CD4-positive, alpha-beta T cell treated with Interleukin-15 for 4 hours (primary cell): ENCODE measurements at places on chromosomes 12 and 14.
A peak's percentile ranks its signal among the peaks of the same experiment; 100 is the strongest.

GRCh38 chr12:66678338-66679275 lies at the start of gene GRIP1:
TSS of gene GRIP1 (minus strand) at chr12:66679076. CDS start at chr12:66678904, 172 bp downstream.
- DNase-seq: no peak

DNA sequence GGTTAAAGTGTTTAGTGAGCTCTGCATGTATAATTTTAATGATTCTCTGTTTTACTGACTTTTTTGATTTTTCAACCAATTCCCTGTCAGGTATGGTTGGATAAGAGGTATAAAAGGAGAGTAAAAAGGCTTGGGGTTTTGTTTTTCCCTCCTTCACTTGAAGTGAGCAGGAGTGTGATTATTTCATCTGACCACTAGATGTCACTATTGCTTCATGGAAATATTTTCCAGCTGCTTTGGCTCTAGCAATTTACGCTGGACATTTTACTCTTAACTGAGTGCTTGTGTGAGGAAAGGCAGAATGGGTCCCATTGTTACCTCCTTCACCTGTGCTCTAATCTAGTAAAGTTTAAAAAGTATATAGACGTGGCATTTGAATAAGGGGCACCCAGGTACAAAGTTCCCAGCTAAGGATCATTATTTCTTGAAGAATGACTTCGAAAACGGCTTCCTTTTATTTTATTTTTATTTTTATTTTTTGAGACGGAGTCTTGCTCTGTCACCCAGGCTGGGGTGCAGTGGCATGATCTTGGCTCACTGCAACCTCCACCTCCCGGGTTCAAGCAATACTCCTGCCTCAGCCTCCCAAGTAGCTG lies 66.5 kb downstream of the TBC1D30 start:
- DNase-seq: peak; percentile 54

DNA sequence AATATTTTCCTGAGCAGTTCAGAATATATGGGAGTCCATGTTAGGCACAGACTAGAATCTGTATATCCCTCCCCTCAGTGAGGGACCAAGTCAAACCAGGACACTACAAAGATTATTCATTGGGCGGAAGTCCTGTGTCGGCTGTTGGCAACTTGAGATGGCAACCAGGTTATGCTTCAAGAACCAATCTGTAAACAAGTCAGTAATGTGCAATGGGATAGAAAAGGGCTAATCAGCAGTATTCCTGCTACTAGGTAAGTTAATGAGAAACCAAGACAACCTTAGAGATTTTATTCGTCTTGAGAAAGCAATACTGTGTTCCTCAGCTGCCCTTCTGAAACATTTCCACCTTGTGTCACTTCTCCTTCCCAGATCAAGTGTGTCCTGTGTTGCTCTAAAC lies 26.4 kb downstream of the ARG2 start:
- no peak for DNase-seq

GRCh38 chr14:100773331-100774163 lies 46.9 kb downstream of the DLK1 start:
- no peak for DNase-seq

GRCh38 chr14:104306450-104307040 lies 168.2 kb downstream of the KIF26A start:
- DNase-seq: no peak

- DNase-seq: no peak
These were observed 24.6 kb upstream of the SERPINA1 start for GRCh38 chr14:94412671-94413638.

- DNase-seq: no peak
These were observed 27.1 kb downstream of the CPNE8 start for GRCh38 chr12:38878333-38878705.

- no peak for DNase-seq
These were observed 868.2 kb downstream of the C12orf50 start for GRCh38 chr12:87160848-87161601.

GRCh38 chr12:123828854-123829547 lies 66.9 kb downstream of the DNAH10 start:
- no peak for DNase-seq

- DNase-seq: no peak
These were observed 146.5 kb downstream of the ETV6 start for GRCh38 chr12:11795913-11796459.

GRCh38 chr14:61573748-61574513 lies 121.4 kb upstream of the HIF1A start:
- DNase-seq: no peak

DNA sequence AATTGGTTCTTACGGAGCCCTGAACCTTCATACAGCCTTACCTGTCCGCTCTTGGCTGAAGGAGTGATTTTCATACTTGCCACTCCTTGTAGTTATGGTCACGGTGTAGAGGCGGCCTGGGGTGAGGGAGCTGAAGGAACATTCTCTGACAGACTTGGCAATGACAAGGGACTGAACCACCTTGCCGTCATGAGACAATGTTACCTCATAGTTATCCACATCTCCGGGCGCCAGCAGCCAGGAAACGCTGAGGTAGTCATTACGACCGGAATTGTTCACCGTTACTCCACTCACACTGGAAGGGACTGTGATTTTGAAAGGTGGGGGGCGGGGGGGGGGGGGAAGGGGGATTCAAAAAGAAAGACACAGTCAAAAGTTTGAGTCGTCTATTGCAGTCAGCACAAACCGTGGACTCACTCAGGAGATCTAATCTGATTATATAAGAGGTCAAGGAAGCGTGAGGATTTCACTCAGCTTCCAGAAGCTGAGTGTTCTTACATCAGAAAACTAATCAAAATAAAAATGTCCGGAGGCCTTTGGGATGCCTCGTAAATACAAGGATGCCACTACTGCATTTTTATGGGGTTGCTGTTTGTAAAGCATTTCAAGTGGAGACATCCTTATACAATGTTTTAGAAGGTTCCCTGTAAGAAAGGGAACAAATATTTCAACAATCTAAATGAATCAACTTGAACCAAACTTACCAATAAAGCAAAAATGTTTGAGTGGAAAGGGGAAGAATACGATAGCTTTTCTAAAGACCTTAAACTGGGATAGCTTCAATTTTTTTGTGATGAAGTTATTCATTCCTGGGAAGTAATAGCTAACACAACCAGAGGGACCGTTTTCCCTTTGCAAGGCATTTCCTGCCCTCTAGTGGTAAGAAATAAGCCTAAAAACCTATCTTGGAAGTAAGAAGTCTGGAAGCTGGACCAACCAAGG lies 60.6 kb downstream of the PTPRB start:
- DNase-seq: peak; percentile 48

DNA sequence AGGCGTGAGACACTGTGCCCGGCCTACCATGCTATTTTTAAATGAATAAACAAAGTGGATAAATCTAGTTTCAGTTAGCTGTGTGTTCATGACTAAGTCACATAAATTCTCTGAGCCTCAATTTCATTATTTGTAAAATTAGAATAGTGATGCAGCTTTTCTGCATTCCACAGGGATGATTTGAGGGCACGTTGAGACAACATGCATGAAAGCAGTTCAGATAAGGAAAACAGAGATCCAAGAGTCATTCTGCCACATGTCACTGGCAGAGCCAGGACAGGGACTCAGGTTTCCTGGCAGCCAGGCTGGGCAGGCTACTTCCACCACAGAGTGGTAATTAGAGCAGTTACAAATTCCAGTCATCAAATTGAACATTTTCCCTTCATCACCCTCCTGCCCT lies 2.9 kb upstream of the PPP4R4 start:
- DNase-seq: no peak

GRCh38 chr12:63085120-63085519 lies 65.9 kb downstream of the AVPR1A start:
- no peak for DNase-seq

DNA sequence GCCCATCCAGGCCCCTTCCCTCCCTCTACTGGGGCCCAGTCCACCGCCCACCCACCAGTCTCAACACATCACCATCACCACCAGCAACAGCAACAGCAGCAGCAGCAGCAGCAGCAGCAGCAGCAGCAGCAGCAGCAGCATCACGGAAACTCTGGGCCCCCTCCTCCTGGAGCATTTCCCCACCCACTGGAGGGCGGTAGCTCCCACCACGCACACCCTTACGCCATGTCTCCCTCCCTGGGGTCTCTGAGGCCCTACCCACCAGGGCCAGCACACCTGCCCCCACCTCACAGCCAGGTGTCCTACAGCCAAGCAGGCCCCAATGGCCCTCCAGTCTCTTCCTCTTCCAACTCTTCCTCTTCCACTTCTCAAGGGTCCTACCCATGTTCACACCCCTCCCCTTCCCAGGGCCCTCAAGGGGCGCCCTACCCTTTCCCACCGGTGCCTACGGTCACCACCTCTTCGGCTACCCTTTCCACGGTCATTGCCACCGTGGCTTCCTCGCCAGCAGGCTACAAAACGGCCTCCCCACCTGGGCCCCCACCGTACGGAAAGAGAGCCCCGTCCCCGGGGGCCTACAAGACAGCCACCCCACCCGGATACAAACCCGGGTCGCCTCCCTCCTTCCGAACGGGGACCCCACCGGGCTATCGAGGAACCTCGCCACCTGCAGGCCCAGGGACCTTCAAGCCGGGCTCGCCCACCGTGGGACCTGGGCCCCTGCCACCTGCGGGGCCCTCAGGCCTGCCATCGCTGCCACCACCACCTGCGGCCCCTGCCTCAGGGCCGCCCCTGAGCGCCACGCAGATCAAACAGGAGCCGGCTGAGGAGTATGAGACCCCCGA lies 6.8 kb upstream of the RNU7-1 start:
- DNase-seq: no peak

GRCh38 chr12:1810201-1810930 lies 10.0 kb upstream of the LRTM2 start:
- DNase-seq: no peak

DNA sequence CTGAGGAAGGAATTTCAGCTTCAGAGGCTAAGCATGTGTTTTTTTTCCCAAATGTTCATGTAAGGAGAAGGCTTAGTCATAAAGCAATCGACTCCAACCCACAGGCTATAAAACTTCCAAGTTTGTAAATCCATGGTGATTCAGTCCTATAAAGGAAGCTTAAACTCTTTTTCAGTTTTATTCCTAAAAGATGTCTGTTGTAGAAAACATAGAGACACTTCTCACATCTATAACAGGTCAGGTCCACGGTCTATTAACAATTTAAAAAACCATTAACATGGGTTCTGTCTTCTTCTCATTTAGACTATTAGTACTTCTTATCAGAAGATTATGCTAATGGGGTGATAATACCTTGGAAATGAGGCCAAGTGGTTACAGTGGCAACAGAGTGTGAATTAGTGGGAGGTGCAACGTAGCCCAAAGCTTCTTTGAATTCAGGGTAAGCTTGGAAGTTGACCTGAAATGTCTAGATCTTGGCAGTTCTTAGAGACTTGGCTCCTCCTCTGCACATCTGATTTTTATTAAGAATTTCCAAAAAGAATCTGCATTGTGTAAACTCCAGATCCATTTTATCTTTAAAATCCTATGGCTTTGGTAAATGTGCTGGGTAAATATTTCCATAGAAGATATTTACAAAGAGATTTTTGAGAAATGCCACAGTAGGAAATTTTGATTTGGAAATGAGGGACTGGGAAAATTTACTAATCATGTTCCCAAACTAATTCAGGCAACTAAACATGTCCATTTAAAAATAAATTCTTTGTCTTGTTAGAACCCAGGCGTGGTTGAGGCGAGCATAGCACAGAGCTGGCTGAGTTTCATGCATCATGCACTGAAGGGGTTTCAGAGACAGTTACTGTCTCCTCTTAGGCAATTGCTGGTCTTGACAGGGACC lies 86.4 kb downstream of the EML1 start:
- DNase-seq: no peak

- DNase-seq: no peak
These were observed 45.0 kb upstream of the OR6J1 start for GRCh38 chr14:22689199-22689598.

DNA sequence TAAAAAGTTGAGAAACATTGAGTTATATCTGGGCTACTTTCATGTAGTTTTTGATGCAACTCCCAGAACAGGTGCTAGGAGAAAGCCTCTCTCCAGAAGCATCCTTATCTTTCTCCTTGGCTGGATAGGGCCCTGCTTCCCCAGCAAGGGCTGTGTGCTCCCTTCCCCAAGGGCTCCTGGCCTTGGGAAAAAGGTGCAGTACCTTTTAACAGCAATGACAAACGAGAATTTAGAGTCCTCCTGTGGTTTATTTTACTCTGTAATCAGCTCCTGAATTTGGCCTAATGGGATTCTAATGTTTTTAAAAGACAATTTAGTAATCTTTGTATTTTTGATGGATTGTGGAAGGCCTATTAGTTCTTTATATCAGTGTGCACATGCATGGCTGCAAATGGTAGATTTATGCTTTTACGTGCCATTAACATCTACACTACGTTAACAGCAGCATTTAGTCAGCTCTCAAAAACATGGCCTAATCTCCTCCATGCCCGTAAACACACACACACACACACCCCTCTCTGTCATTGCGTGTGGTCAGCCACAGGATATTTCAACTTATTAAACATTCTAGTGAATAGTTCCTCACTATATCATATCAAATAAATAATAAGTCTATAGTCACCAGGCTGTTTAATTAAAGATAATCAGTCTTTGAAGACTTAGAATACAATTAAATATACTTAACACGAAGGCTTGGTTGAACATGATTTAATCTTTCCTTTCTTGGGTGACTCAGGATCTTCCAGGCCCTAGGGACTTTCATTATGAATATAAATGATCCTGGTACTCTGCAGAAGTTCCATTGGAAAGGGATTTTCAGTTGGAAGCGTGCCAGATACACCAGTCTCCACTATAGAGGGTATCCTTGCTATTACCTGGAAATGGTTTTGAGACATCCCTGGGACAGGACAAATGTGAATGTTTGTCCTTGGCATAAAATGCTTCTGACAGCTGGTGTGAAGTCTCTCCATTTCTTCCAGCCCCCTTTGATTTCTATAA lies 181.4 kb upstream of the PWP1 start:
- DNase-seq: no peak

GRCh38 chr14:93112891-93113677 lies 2.6 kb downstream of the ITPK1 start:
- peak; percentile 74 for DNase-seq

- no peak for DNase-seq
These were observed 663.4 kb upstream of the MIS18BP1 start for GRCh38 chr14:45916340-45916953.

DNA sequence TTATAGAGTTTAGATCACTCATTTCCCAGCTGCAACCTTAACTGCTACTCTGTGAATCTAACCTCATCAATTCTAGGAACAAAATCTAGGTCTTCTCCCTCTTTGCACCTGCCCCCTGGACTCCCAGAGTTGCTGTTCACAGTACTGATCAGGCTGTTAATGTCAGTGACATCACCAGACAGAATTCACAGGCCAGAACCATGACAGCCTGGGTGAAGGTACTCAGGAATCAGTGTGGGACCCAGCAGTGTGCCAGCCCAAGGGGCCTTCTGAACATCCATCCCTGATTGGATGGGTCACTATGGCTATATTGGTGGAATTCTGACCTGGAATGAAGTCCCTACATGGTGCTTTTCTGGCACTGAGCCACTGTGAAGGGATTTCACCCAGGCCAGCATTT lies 72.8 kb downstream of the CLMN start:
- no peak for DNase-seq
